AML-193 (cell line): ENCODE measurements at places on chromosomes 13 and 19.

DNA sequence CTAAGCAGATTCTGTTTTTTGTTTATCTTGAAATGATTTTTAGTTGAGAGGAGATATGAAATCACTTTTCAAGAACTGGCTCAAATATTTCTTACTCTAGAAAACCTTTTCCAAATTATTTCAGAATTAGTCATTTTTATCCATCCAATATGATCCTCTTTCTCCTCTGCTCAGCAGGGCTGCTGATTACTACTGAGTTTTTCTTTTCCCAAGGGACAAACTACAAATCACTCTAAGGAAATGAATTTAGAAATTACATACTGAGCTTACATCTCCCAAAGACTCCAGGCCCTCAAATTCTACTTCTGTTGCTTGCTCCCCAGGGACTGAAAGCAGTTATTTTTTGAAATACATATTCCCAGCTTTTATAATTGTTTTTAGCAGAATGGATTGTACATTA lies 87.4 kb upstream of the UFM1 start:
- DNase-seq = no peak

DNA sequence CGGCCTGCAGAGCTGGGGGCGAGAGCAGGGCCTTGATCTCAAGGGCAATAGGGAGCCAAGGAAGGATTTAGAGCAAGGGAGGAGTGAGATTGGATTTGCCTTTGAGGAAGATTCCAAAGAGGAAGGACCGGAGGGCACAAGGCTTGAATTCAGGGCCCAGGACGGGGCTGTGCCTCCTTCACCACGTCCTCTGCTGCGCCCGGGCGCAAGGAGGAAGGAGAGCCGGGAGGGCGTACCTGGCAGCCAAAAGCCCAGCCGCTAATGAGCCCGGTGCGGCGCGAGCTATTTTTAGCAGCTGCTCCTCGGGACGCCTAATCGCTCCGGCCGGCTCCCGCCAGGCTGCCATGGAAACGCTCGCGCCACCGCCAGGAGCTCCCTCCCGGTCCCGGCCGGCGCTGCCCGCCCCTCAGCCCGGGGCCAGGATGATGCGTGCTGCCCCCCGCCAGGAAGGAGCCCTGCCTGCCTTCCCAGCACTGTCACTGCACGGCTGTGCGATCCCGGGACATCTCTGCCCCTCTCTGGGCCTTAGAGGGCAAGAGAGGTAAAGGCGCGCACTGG lies 31.3 kb downstream of the TINCR start:
- DNase-seq = no peak

DNA sequence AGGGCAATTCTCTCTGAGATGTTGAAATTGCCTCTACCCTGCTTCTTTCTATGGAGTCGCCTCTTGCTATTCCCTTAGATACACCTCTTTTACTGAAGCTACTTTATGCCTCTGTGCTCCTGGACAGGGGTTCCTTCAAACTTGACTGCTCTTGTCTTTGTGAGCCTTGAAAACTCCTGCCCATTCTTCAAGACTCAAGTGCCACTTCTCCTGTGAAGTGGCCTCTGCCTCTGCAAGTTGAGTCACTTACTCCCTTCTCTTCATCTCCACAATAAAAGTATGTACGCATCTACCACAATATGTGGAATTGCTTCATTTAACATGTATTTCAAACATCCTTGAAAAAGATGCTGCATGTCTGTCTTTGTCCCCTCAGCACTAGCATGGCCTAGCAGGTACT lies 66.0 kb upstream of the TPP2 start:
- DNase-seq = no peak

GRCh38 chr13:36006347-36006746 lies 124.8 kb downstream of the DCLK1 start:
- DNase-seq = no peak

DNA sequence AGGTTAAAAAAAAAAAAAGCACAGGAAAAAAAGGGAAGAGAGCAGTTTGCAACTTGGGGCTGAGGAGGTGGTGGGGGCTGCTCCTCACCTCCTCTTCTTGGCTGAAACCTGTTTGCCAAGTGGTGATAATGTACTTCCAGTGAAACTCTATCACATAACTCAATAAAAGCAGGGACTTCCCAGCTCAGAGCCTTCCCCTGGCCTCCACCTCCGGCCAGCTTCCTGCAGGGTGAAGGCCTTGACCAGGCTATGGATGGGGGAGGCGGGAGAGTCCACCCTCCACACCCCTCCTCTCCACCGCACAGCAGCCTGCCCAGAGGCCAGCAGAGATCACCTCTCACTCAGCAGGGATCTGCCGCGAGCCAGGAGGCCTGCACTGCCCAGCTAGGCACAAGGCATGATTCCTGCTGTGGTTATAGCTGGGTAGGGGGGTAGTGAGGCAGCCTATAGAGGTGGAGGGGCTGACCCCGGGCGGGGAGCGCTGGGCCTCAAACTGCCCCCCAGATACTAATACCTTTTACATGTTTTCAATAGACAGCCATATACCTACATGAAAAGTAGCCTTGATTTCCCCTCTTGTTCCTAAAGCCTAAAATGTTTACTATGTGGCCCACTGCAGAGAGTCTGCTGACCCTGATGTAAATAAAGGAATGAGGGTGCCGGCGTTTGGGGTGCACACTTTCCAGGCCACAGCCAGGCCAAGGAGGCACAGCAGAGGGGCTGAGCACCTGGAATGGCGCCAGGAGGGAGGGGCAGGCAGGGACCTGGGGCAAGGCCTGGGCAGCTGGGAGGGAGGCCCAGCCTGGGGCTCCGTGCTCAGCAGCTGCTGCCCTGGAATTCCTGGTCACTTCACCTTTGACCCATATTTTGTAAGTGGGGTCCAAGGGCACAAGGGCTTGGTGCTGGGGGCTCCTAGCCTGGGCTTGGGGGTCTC lies 10.3 kb downstream of the ZNF787 start:
- DNase-seq = no peak

DNA sequence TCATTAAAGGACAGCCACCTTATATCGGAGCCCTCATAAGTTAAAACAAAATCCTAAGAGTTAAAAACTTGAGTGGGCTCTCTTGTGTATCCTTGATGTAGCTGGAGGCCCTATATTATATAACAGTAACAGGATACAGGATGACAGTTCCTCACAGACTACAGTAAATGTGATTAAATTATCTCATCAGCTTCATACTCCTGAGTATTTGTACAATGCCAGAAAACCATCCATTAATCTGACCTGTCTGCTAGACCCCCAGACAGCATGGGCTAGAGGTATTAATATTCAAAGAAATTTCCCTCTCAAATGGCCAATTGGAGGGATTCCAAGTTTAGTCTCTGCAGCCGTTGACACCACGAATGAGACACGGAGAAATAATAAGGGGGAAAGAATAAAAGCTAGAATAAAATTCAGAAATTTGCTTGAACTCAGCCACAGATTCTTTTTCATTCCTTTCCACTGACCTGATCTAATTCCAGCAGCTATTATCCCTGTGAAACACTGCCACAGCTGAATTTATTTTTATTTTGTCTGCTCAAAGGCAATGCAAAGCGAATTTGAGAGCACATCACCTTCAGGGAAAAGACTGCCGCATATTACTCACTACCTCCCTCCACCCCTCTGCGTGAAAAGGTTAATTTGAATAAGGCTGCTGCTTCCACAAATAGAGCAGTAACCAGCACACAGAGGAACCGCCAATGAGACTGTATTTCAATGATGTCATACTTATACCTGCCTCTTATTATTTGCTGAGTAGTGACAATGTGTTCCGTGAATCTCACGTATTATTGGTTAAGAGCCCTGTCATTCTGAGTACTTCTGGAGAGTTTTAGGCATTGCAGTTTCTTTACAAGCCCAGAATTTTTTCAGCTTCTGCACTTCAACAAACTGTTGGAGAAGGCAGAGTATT lies 155.9 kb upstream of the KLF12 start:
- DNase-seq = no peak

DNA sequence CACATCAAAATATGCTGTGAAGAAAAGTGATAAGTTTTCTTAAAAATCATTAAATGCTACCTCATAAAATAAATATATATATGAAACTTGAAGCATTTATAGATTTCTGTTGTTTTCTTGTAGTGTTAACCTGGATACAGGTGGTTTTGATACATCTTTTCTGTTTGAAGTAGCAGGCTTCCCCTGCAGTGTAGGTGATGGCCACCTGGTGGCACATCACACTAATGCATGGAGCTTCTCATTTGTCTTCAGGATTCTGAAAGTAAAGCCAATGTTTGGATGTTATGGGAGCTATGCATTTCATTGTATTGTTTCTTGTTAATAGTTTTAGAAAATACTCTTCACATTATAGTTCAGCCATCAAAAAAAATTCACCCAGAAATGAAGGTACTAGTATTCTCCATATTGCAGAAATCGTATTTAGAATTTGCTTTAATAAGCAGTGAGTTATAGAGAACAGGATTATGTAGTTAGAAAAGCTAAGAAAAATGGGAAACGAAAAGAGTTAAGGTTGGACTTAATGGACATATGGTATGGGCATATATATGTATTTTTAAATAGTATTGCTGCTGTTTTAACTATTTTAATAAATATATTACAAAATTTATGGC lies 18.7 kb downstream of the GPR180 start:
- DNase-seq = peak; percentile 50
